Placental epithelial cell (primary cell): ENCODE measurements at places on chromosomes 4 and X. TPM values are rescaled to one million over a fixed set of nuclear protein-coding genes. Genes with fewer than 3 reads are reported as not detected.

Gene SPACA5B
- total RNA-seq: not detected in 2 replicates

Gene SNCA
- 0.11 TPM in 1 of 2 replicates, not detected in the other for total RNA-seq

Gene OCIAD1
- total RNA-seq: 75.4 and 92.2 TPM in 2 replicates

Gene TNMD
- total RNA-seq: not detected in 2 replicates

Gene DRP2
- under 0.01 and 0.11 TPM in 2 replicates for total RNA-seq

Gene ETDA
- not detected in 2 replicates for total RNA-seq

Gene NAT8L
- total RNA-seq: under 0.01 and 0.11 TPM in 2 replicates

Gene SMIM10L2A
- total RNA-seq: under 0.01 and 0.39 TPM in 2 replicates

Gene PAGE2B
- not detected in 2 replicates for total RNA-seq

Gene CDKN2AIP
- total RNA-seq: 19.1 and 28.7 TPM in 2 replicates

Gene IL13RA1
- 16.9 and 23.5 TPM in 2 replicates for total RNA-seq

Gene INTS6L
- total RNA-seq: 4.1 and 9.0 TPM in 2 replicates

Gene SPANXD
- total RNA-seq: not detected in 2 replicates

Gene PDGFRA
- total RNA-seq: 0.76 and 2.0 TPM in 2 replicates

Gene CFP
- under 0.01 TPM in 1 of 2 replicates, not detected in the other for total RNA-seq

Gene ODAPH
- total RNA-seq: 3.5 and 115 TPM in 2 replicates

Gene PARM1
- under 0.01 TPM in 2 replicates for total RNA-seq

Gene BANK1
- 0.33 and 0.39 TPM in 2 replicates for total RNA-seq

Gene GRIA2
- total RNA-seq: not detected in 2 replicates

Gene ADAD1
- not detected in 2 replicates for total RNA-seq

Gene SPP1
- total RNA-seq: not detected in 2 replicates

Gene TIGD4
- total RNA-seq: under 0.01 TPM in 1 of 2 replicates, not detected in the other

Gene IGSF1
- not detected in 2 replicates for total RNA-seq

Gene BMX
- total RNA-seq: not detected in 2 replicates

Gene S100P
- 1.2 TPM in 1 of 2 replicates, not detected in the other for total RNA-seq

Gene C4orf36
- 0.39 TPM in 1 of 2 replicates, not detected in the other for total RNA-seq

Gene MED12
- total RNA-seq: 34.7 and 49.1 TPM in 2 replicates

Gene PACRGL
- 14.6 and 24.7 TPM in 2 replicates for total RNA-seq

Gene BEND2
- not detected in 2 replicates for total RNA-seq

Gene NPNT
- total RNA-seq: 0.22 and 0.39 TPM in 2 replicates

Gene KLF3
- total RNA-seq: 30.2 and 56.3 TPM in 2 replicates

Gene NLGN4X
- total RNA-seq: under 0.01 and 1.7 TPM in 2 replicates

Gene PRICKLE3
- total RNA-seq: 11.4 and 14.3 TPM in 2 replicates

Gene PASD1
- total RNA-seq: not detected in 2 replicates

Gene CLGN
- not detected in 2 replicates for total RNA-seq

Gene FABP2
- total RNA-seq: not detected in 2 replicates

Gene TRIM75
- total RNA-seq: not detected in 2 replicates

Gene VSIG1
- total RNA-seq: under 0.01 and 0.11 TPM in 2 replicates

Gene NAP1L2
- total RNA-seq: under 0.01 TPM in 1 of 2 replicates, not detected in the other

Gene PLXNB3
- total RNA-seq: 0.39 and 2.3 TPM in 2 replicates

Gene SASH3
- total RNA-seq: not detected in 2 replicates

Gene PCDH10
- total RNA-seq: 0.22 and 0.39 TPM in 2 replicates

Gene OTUD6A
- not detected in 2 replicates for total RNA-seq

Gene IRF2
- 7.8 and 13.0 TPM in 2 replicates for total RNA-seq

Gene RIPPLY1
- total RNA-seq: not detected in 2 replicates

Gene NEUROG2
- total RNA-seq: not detected in 2 replicates

Gene DCHS2
- total RNA-seq: under 0.01 TPM in 2 replicates

Gene DNAAF6
- not detected in 2 replicates for total RNA-seq

Gene GAGE13
- total RNA-seq: not detected in 2 replicates

Gene TMPRSS11B
- 1.2 and 1.4 TPM in 2 replicates for total RNA-seq

Gene H2BW2
- total RNA-seq: not detected in 2 replicates
